Activated CD4-positive, alpha-beta T cell treated with anti-CD3 and anti-CD28 coated beads, Interleukin-2, amount 50 U/mL, for 48 hours (primary cell): ENCODE measurements at places on chromosomes 5 and 9.

DNA sequence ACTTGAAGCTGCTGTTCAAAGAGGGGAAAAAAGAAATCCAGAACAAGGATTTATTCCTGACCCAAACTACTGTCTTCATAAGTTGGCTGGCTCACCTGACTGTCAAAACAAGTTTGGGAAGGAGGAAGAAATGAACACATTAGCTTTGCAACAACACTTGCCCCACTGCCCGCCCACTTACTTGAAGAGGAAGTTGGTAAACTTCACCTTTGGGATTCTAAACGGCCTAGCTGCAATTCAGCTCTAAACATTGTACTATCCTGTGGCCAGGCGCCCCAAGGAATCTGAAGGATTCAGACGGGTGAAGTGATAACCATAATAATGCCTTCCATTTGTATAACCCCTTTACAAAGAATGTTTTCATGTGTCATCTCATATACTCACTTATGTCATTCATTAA, 199.4 kb downstream of the ARRDC3 start:
- no peak for DNase-seq

GRCh38 chr5:13249854-13250253, 694.6 kb downstream of the DNAH5 start:
- no peak for DNase-seq

DNA sequence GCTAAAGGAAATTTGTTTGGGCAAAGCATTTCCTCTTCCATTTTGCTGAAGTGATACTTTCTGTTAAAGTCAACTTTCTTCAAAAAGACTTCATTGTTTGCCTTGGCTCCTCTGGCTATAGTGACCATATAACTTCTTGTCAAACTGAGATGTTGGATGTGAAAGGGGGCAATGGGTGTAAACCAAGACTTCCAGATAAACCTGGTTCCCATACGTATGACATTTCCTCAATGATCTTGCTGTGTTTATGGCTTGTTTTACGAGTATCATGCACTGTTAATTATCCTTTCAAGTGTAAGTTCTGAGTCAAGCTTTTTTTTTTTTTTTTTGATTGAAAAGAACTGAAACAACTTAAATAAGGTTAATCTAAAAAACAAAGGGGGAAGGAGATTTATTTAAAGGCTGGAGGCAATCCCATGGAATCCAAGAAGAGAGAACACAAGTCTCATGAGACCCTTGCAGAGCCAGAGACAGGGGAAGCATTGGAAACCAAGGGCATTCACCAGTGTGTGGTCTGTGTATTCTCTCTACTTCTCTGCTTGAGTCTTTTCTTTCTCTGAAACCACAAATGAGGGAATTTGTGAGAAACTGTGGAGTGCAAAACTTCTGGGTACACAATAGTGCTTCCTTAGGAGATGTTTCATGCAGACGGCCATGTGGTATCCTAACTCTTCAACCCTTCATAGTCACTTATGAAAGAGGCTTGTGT, 335.3 kb downstream of the RAB3C start:
- no peak for DNase-seq

- DNase-seq: no peak
Measured at GRCh38 chr9:124121725-124122124, 110.2 kb downstream of the LHX2 start.

DNA sequence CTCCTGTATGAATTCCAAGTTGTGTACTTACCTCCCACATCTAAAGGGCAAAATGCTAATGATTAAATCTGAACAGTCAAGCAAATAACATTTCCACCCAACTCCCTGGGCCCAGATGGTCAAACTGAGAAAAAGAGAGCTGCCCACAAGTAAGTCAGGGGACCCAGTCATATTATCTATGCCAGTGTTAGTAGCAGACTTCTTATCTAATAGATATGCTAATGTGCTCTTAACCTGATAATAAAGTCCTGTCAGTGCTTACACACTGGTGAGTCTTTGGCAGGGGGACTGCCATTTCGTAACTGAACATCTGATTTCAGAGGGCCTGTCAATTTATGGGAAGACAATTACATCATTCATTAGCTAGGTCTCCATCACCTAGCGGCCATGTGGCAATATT, 292.3 kb upstream of the WWC1 start:
- no peak for DNase-seq

DNA sequence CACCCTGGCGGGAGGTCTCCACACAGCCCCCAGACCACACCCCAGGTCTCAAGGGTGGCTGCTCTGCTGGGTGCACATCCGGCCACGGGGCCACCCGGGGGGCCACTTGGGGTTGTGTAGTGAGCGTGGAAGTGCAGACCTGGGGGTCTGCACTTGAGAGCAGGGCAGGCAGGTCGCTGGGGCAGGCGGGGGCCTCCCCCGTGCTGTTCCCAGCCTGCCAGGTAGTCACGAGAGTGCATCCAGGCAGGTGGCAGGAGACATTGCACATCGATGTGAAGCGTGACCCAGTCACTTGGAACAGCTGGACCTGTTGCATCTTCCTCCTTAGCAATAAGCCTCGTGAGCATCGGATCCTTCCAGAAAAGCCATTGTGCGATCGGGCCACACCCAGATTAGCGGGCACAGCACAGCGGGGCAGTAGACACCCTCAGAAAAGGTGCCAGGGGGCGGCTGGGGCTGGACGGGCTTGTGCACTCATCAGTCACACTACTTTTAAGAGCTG, 4.8 kb upstream of the ENTPD8 start:
- DNase-seq: no peak

- DNase-seq: no peak
Measured at GRCh38 chr5:133702791-133703770, 90.7 kb upstream of the FSTL4 start.

DNA sequence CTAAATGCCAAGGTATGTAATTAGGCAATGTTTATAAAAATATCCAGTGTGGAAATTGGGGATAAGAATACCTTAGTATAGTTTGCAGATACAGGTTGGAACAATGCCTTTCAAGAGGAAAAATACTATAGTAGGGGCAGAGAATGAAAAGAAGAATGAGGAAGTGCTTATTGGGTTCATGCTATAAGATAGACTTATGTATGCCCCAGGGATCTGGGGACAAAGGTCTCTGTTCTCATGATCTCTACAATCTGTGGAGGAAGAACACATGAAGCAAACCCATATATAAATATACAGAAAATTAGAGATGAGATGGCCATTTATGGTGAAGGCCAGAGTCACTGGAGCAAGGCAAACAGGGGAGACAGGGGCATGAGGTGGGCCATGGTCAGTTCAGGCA, 106.5 kb upstream of the DAB2 start:
- no peak for DNase-seq

DNA sequence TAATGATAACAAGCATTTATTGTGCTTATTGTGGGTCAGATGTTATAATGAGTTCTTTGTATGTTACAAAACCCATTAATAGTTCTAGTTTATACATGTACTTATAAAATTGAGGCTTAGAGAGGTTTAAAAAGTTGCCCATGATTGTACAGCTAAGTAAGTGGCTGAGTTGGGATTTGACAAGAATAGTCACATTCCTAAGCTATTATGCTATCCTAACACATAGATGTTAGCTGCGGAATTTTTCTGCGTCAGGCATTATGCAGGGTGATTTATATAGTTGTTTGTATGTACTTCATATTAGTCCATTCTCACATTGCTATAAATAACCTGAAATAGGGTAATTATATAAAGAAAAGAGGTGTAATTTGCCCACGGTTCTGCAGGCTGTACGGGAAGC, 12.5 kb downstream of the COMMD10 start:
- DNase-seq: no peak

DNA sequence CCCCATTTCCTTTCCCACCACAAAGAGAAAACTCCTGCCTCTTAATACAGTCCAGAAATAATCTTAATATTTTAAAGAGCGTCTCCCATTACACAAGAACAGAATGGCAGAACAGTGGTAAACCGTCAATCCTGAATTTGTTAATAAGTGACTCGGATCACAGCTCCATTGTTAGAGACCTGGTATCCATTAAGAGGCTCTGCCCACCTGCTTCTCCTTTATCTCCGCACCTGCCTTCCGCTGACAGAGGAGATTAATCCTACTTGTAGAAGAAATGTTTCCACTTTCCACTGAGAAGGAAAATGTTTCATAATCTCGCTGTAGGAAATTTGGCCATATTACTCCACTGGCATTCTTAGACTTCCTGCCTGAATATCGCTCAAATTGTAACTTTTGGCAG, 1493.2 kb downstream of the MAT2B start:
- DNase-seq: no peak

DNA sequence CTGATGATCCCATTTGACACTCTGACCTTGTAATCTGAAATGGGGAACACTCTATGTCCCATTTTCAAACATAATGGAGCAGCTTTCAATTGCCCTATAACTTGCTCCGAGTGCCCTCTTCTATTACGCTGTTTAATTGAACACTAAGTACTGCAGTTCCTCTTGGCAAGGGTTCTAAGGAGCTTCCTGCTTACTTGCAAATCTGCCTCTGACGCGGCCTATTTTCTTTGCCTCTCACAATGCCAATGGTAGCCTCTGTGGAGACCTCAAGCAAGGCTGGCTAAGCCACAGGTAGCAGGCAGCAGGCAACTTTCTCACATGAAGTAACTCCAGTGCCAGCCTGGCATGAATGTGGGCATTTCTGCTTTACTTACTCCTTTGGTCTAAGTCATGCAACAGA, 443.4 kb upstream of the TRPC7 start:
- DNase-seq: no peak

DNA sequence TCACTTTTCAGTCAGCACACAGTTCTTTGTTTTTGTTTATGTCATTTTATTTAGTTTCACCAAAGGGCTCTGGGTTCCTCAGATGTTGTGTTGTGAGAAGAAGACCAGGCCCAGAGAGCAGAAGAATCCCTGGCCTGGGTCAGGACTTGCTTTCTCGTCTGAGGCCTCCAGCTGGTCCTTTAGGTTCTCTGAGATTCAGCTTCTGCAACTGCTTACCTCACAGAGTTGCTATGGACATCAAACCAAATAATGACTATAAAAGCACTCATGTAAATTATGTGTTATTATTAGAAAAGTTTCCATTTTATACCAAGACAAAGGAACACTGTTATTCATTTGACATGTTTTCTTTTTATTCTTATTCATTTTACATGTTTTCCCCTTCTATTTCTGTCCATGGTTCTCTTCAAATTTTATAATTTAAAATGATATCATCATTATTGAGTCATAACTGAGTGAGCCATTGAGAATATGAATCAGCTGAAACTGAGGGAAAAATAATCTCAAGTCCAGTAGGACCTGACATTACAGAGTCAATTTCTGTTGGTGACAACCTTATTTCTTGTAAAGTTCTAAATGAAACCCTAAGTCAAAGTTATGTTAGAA, 44.0 kb upstream of the GLRX start:
- no peak for DNase-seq

DNA sequence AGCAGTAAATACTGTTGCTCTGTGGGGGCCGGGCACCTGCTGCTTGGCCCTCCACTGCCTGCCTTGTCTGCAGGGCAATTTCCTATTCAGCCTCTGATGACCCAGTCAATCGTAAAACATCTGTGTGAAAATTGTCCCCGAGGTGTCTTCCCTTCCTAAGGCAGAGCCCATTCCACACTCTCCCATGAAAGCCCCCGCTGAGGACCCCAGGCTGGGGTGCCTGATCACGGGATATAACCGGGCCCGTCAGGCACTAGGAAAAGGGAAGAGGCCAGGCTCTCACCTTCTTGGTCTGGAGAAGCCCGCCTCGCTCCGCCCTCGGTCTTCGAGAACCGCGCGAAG, 27.2 kb upstream of the SCGB3A1 start:
- no peak for DNase-seq

GRCh38 chr5:95070866-95071265, 214.0 kb downstream of the MCTP1 start:
- no peak for DNase-seq

GRCh38 chr5:2614571-2614970, 136.9 kb downstream of the IRX2 start:
- DNase-seq: no peak

GRCh38 chr5:55039843-55040242, 15.8 kb downstream of the GZMK start:
- no peak for DNase-seq

GRCh38 chr5:157993986-157994691, 135.2 kb upstream of the CLINT1 start:
- DNase-seq: no peak

DNA sequence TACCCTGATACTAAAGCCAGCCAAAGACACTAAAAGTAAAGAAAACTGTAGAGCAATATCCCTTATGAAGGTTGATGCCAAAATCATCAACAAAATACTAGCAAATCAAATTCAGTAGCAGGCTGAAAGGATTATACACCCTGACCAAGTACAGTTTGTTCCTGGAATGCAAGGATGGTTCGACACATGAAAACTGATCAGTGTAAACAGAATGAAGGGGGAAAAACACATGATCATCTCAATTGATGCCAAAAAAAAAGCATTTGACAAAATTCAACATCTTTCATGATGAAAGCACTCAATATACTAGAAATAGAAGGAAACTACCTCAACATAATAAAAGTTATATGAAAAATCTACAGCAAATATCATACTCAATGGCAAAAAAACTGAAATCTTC, 43.5 kb upstream of the LRRC14B start:
- DNase-seq: no peak

DNA sequence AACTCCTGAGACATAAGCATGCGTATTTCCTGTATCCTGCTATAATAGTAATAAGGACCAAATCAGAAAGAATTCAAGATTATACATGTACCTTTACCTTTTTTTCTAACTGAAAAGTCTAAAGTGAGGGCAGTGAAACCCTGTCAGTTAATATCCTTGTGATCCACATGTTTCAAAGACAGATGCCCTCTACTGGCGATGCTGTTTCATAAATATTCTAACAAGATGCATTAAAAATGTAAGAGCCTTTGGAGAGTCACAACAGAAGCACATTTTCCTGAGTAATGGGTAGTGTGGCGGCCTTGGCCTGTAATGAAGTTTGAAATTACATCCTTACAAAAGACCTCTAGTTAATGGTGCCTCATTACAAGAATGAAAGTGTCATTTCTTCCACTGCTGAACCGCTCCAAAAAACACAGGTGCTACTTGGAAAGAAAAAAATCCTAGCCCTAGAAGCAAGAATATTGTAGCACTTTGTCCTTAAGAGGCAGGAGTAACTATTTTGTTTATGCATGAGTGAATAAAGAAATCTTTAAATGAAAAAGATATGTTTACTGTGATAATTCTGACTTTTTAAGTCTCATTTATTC, 232.6 kb downstream of the EPB41L4A start:
- DNase-seq: no peak

DNA sequence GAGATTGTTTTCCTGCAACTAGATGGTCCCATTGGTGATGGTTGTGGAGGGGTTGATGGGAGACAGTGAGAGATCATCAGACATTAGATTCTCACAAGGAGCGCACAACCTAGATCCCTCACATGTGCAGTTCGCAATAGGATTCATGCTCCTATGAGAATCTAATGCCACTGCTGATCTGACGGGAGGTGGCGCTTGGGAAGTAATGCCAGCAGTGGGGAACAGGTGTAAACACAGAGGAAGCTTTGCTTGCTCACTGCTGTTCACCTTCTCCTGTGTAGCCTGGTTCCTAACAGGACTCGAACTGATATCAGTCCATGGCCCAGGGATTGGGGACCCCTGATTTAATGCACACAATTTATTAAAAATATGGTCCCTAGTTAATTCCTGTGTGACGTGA, 18.8 kb downstream of the SNCAIP start:
- no peak for DNase-seq

- no peak for DNase-seq
Measured at GRCh38 chr5:153696256-153696655, 205.8 kb downstream of the GRIA1 start.
